Stimulated activated CD4-positive, alpha-beta T cell treated with anti-CD3 and anti-CD28 coated beads, Interleukin-4, amount 100 ng/mL, for 1 hour (primary cell): ENCODE measurements at places on chromosomes 1 and 21.

GRCh38 chr1:89125913-89126580, at the start of gene GBP2:
Gene GBP2, minus strand, starts transcription at chr1:89126114. Its CDS starts 4,148 bp downstream, at chr1:89121966.
- DNase-seq = no peak

DNA sequence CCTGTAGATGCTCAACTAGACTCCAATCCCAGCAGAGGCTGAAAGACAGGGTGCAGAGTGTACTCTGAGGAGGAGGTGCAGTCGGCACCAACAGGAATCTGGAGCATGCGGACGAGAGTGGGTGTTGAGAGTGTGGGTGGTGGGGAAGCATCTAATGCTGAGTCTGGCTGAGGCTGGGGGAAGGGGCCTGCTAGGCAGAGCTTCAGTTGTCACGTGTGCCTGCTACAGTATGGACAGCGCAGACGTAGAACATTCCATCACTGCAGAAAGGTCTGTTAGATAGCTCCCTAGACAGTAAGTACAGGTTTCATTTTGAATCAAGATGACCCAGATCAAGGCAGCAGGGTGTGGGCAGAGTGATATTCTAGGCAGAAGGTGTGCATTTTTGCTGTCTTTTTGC, 23.1 kb downstream of the SNAP47 start:
- no peak for DNase-seq

DNA sequence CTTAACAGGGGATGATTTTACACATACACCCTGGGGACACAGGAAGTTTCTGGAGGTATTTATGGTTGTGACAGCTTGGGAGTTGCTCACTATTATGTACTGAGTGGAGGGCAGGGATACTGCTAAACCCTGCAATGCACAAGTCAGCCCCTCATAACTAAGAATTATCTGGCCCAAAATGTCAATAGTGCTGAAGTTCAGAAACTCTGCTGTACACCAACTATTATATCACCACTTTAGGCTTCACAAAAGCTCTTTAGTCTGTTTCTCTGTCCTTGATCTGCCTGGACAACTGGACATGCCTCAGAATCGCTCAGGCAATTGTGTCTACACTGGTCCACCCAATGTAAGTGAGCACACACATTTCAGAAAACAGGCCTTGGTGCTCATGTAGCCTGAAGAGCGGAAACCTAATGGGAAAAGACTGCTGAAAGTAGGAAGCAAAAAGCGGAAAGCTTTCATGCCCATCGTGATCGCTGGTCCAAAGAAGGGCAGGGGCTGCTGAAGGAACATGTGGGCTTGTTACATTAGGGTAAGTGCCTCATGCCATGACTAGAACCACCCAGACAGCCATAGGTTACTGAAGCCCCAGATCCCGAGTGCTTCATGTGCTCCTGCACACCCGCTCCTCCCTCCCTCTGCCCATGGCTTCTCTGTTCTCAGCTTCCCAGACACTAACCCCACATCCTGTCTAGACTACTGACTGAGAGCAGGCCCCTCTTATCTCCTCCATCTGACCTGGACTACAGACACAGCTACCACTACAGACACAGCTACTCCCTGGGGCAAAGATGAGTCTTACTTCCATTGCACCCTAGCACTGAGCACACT, 73.5 kb downstream of the LRIG2 start:
- DNase-seq = no peak

DNA sequence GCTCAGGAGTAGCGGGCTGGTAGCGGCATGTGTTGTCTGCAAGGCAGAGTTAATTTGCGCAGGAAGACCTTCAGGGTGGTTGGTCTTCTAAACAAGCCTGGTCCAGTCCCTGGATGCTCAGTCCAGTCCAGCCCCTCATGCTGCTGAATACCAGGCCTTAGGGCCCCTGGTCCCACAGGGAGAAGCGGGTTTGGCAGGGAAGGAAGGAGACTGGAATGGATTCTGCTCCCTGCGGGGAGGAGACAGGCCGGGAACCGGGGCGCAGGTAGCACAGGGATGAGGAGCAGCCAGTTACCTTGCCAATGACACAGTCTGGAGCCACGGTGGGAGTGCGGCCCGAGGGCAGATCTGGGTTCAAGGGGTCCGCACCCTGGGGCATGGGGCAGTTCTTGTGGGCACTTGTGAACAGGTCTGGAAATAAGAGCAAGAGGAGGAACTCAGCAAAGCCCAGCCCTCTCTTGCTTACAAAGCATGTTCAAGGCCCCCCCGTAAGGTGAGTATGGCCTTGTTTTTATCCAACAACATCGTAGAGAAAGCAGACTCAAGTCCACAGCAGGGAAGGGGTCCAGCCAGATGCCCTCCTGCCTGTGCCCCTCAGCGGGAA, 10.1 kb downstream of the FAM131C start:
- no peak for DNase-seq

DNA sequence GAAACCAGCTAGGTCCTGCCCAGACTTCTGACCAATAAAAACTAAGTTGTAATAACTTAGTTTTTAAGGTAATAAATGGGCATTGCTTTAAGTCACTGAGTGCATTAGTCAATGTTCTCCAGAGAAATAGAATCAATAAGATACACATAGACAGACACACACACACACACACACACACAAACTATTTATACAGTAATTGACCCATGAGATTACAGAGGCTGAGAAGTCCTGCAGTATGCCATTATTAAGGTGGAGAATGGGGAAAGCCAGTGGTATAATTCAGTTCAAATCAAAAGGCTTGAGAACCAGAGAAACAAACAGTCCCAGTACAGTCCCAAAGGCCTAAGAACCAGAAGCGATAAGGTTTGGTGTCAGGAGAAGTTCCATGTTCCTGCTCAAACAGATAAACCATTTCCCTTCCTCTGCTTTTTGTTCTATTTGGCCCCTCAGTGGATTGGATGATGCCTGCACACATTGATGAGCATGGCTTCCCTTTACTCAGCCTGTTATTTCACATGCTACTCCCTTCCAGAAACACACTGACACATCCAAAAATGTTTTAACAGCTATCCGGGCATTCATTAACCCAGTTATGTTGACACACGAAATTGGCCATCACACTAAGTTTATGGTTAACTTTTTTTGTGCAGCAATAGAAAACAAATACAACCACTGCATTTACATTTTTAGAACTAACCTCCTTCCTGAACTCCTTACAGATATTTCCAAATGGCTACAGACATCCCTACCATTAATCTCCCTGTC, 828.2 kb upstream of the NCAM2 start:
- no peak for DNase-seq
